Activated T-cell treated with anti-CD3 and anti-CD28 coated beads for 4 hours (primary cell): ENCODE measurements at places on chromosomes 12 and 14.

- no peak for DNase-seq
Observed at GRCh38 chr12:68899251-68899771, 33.7 kb downstream of the CPM start.

DNA sequence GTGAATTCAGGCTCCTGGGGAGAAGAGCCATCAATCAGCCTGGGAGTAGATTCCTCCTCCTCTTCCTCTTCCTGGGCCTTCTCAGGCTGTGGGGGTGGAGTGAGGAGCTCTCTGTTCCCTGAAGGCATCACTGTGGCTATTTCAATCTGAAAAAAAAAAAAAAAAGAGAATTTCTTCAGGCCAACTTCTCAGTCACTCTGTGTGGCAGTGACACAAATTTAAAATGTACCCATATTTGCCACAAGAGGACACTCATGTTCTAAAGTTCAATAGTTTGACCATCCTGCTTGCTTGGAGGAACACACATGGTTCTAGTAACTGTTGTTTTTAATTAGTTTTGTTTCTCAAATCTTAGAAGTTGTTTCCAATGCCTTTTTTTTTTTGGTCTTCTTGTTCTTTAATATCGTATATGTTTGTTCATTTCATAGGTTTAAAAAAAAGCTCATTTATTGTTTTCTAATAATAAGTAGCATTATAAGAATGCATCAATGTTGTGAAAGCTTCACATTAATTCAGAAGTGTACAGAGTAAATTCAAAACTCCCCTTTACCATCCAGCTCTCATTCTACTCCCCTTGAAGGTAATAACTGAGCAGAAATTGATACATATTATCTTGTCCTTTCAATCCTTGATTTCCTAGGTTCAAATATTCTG lies 23.3 kb upstream of the CCER1 start:
- no peak for DNase-seq

DNA sequence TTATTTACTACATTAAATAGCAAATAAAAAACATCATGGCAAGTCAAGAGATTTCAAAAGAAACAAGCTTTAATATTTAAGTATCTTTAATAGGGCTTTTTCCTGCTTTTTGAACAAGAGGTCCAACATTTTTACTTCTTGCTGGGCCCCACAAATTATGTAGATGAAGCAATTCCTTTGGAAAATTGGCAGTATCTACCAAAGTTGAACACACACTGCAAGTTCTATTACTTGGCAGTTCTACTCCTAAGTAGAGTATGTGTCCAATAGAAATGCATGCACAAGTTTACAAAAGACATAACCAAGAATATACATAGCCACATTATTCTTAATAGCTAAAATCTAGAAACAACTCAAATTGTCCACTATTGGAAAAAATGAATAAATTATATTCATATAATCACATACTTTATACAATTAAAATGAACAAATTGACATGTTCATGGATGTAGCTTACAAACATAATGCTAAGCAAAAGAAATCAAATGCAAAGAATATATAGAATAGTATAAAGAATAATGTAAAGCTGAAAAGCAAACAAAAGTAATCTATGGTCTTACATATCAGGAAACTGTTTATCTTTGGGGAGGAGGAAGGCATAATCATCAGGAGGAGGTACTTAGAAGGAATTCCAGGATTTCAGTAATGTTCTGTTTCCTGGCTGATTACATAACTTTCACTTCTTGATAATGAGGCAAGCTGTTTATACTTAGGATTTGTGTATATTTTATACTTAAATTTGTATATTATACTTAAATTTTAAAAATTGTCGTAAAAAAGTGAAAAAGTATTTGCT lies 6.5 kb upstream of the TMBIM4 start:
- no peak for DNase-seq

DNA sequence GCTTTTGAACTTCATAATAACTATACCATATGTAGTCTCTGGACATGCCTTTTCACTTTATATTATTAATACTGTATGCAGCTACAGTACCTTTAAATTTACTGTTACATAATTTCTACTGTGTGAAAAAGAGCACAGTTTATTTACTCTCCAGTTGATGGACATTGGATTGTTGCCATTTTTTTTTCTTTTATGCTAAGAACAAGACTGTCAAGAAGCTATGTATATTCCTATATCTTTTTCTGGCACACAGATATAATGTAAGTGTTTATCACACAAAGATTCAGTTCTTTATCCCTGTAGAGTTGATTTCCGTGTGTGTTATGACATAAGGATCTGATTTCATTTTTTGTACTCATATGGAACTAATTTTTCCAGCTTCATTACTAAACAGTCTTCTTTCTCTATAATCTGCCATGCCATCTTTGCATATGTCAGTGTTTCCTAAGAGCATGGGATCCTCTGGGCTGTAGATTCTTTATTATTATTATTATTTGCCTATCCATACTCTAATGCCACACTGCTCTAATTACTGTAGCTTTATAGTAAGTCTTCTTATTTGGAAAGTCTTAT lies 593.0 kb upstream of the ATP2B1 start:
- no peak for DNase-seq

DNA sequence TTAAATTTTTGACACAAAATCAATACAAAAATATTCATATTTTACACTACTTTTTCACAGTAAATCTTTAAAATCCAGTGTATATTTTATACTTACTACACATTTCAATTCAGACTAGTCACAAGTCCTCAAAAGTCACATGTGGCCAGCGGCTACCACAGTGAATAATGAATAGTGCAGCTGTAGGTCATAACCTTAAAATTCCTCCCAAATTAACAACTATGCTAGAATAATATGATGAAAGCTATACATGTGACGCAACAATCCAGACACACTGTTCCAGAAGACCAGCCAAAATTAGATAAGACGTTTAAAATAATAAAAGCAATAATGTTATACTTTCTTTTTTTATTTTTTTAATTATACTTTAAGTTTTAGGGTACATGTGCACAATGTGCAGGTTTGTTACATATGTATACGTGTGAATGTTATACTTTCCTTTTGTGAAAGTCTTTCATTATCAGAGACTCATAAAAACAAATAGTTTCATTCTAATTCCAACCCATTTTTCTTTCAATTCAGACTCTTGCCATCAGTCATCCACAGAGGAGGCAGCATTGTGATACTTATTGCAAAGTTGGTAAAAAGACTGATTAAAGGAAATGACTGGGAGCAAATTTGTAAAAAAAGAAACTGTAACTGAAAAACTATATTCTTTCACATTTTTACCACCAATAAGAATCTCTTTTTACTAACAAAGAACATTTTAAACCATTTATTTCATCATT lies 67.0 kb downstream of the C2CD5 start:
- no peak for DNase-seq

GRCh38 chr14:72060917-72061316 lies 128.7 kb downstream of the RGS6 start:
- no peak for DNase-seq

- DNase-seq: no peak
Observed at GRCh38 chr12:49887536-49888401, 15.9 kb downstream of the FAIM2 start.

GRCh38 chr12:7155471-7156034 lies 25.4 kb downstream of the CLSTN3 start:
- DNase-seq: no peak

DNA sequence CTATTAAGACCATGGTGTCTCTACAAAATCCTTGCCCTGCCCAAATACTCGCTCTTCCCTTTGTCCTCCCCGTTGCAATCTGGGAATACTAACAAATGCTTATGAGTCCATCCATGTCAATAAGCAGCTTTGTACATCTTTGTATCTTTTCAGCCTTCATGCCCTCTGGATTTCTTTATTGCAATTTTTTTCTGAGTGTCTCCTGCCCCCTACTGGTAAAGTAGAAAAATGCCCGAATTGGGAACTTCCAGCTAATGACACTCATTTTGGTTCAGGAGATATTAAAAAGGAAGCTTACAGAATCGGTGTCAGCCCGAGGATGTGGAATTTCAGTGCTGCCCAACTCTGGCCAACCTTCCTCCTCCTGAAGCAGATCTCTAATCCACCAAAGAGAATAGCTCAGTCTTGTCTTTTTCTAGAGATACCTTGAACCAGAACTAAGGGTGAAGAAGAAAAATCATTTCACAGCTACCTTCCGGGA lies 46.0 kb downstream of the SH2B3 start:
- no peak for DNase-seq

DNA sequence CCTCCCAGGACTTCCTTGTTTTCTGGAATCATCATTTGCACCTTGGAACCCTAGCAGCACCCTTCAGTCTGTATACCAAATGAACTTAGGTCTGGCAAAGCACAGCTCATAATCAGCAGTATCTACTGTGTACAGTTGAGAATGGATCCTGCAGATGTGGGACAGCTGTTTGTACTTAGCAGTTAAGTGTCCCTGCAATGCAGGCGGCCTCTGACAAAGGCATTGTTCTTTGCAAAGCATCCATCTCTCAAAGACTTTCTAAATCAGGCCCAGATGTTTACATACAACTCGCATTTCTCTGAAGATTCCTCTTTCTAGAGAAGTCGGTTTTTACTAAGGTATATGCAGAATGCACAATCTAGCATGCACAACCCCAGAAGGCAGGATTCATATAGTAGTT lies 170.5 kb upstream of the RBM19 start:
- no peak for DNase-seq

DNA sequence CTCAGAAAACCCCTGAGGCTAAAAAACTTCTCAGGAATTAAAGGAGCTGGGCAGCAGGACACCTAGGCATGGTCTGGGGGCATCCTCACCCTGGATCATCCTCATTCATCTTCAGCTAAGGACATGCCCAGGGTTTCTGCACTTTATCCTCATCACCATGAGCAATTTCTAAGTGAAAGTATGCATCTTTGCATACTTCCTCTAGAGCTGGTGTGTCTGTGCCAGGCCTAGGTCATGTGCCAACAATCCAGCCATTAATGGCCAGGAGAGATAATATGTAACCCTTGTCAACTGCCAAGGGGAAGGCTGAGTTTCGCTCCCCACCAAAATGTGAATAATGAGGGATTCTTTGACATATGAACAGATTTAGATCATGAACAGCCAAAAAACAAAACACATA lies 160.5 kb downstream of the KITLG start:
- no peak for DNase-seq

DNA sequence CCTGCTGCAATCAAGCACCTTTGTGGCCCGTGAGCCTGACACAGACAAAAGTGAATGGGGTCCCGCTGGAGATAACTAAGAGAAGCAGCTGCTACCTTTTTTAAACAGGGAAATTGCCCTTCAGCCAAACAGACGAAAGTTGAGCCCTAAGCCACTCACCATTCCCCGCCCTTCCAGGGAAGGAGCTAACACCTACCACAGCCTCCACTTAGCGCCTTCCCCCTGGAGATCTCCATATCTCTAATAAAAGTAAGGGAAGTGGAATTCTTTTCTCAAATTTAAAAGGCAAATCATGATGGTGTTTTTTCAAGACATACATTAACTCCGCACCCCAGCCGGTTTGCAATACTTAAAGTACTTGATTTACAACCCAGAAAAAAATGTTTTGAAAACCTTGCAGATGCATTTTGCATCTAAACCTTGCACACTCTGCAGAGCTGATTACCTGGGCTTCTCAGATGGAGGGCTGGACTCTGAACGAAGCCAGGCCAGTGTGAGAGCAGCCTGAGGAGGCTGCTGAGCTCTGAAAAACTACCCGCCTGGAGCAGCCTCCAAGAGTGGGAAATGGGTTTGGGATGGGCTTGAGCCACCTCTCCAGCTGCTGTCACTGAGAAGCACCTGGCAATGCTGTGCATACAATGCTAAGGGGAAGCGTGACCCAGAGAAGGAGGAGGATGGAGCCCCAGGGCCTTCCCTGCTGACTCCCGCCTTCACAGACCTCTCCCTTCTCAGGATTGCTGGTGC lies 10.0 kb downstream of the NUAK1 start:
- no peak for DNase-seq

DNA sequence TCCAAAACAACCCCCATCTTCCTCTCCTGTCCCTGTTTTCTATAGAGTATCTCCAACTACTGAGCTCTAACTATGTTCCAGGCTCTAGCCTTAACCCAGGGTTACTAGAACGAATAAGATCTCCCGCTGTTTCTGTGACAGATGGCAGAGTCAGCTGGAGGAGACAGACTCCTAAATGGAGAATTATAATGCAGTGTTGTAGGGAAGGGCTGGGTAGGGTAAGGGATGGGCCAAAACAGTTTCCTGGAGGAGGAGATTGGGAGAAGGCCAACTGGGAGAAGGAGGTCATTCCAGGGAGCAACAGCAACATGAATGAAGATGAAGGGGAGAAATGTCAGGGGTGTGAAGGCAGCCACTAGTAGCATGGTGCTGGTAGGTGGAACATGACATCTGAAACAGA lies 73.4 kb upstream of the ANO4 start:
- DNase-seq: no peak

DNA sequence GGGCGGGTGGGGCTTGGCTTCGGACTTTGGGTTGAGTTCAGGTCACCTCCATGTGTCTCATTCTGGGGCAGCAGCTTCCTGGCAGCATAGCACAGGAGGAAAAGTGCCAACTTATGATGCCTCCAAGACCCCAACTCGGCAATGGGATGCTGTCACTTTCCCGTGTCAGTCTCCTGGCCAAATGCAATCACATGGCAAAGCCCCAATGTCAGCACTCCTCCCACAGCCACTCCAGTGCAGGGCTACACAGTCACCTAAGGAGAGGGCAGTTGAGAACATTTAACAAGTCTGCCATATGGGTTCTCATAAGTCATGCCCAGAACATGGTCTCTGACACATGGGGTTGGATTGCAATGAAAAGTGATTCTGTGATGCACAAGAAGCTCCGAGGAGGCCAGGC lies 26.7 kb downstream of the ELK3 start:
- no peak for DNase-seq

DNA sequence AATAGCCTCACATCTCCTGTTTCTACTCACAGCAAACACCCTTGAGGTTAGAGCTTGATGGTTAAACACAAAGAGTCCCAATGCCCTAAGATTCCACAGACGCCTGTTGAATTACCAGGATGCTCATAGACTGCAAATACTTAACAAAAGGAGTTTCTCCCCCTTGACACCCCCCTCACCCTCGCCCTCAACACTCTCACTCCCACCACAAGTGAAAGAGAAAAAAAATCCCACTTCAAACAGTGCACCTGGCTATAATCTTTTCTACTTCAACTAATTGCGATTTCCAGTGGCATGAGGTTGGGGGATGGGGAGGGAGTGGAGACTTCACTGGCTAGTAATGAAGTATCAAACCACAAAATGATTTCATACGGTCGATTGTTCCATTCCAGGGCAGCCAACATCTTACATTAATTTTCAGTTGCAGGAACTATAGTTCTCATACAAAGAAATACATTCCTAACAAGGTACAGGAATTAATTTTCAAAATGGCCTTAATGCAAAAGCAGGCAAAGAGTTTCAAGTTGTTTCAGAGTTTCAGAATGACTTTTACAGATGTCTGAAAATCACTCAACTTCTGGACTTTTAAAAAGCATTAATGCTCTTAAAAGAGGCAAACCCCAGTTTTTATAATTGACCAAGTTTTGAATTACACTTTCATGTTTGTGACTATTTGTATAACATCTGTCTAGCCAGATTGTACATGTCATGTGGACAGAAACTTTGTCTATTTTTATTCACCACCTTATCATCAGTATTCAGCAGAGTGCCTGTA lies 390.7 kb downstream of the C12orf75 start:
- no peak for DNase-seq

GRCh38 chr12:3483089-3483488 lies 7.9 kb upstream of the PRMT8 start:
- DNase-seq: no peak

- no peak for DNase-seq
Observed at GRCh38 chr12:131826097-131826928, 1.9 kb upstream of the MMP17 start.
